Activated CD4-positive, alpha-beta T cell treated with anti-CD3 and anti-CD28 coated beads, Interleukin-2, amount 10 ng/mL, durations not matched to agents 24 days and 14 days (primary cell): ENCODE measurements at places on chromosomes 16 and 17. TPM values are rescaled to one million over a fixed set of nuclear protein-coding genes. Genes with fewer than 3 reads are reported as not detected.
A peak's percentile ranks its signal among the peaks of the same experiment; 100 is the strongest.

FOXC2 gene
- total RNA-seq: not detected in 2 replicates

GRCh38 chr17:51805765-51806164 lies 352.7 kb downstream of the CA10 start:
- no peak for DNase-seq

GRCh38 chr16:1580956-1581355 lies 30.9 kb downstream of the IFT140 start:
- no peak for DNase-seq

GRCh38 chr17:62862251-62862650 lies 54.1 kb upstream of the MARCHF10 start:
- DNase-seq: no peak

GP2 gene
- not detected in 2 replicates for total RNA-seq

- DNase-seq: no peak
Observed at GRCh38 chr16:4913130-4913773, 23.7 kb downstream of the PPL start.

DPEP1 gene
- total RNA-seq: not detected in 2 replicates

- DNase-seq: no peak
Observed at GRCh38 chr17:62675260-62675659, 47.8 kb downstream of the MRC2 start.

IGFBP4 gene
- total RNA-seq: 113 and 117 TPM in 2 replicates

- no peak for DNase-seq
Observed at GRCh38 chr16:2042171-2042985, 5.3 kb downstream of the NTHL1 start.

CACNA1H gene
- total RNA-seq: 0.05 and 0.07 TPM in 2 replicates

SLC46A1 gene
- total RNA-seq: 7.0 and 7.9 TPM in 2 replicates

GRCh38 chr17:7557775-7558543 lies 591 bp upstream of the TNFSF13 start:
- peak; percentile 69 for DNase-seq

IRX5 gene
- total RNA-seq: 0.12 TPM in 1 of 2 replicates, not detected in the other

GRCh38 chr17:17725011-17725751 lies 43.9 kb downstream of the RAI1 start:
- no peak for DNase-seq

TCAP gene
- 0.83 and 1.0 TPM in 2 replicates for total RNA-seq

GRCh38 chr17:76095943-76096342 lies 7.6 kb downstream of the EXOC7 start:
- no peak for DNase-seq

DNA sequence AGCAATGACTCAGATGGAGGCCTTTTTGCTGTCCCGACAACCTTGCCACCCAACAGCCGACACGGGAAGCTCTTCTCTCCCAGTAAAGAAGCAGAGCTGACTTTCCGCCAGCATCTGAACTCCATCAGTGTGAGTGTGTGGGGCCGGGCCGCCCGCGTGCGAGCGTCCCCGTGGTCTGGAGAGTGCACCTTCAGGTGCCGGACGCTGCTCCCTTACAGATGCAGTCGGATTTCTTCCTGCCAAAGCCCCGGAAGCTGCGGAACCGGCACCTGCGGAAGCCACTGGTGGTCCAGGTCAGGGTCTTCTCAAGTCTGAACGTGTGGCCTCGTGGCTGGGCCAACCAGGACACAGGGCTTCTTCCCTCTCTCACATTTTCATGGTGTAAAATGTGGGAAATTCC lies 15.5 kb upstream of the JPT2 start:
- DNase-seq: no peak

GRCh38 chr16:86403085-86403484 lies 107.2 kb upstream of the FOXF1 start:
- no peak for DNase-seq

KATNIP gene
- total RNA-seq: 17.5 and 18.0 TPM in 2 replicates

KRT32 gene
- not detected in 2 replicates for total RNA-seq

CDH15 gene
- not detected in 2 replicates for total RNA-seq

DNA sequence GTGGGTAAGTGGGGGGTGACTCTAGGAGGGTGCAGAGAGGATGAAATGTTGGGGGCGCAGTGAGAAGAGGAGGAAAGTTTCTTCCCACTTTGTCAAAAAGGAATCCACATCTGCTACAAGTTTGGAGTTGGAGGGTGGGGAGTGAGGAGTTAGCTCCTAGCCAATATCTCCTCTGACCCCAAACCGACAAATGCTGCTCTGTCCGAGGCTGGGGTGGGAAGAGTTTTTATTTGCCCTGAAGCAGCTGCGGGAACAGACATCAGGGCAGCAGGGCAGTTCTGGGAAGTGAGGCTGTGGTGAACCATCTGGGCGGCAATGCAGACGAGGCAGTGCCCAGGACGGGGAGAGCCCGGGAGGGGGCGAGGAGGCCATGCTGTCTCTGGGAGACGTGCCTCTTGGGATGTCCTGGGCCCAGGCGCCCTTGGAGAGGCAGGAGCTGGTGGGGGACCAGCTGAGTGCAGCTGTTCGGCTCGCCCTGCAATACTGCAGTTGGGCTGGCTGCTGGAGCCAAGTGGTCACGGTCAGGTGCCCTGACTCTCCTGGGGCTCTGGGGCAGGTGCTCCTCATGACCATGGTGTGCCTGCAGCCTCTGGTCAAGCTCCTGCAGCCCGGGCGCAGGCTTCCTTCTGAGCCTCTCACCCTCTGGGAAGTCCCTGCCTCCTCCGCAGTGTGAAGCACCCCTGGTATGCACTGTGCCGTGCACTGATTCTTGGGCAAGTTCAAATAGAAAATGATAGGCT lies 6.4 kb upstream of the SOCS3 start:
- no peak for DNase-seq

DNA sequence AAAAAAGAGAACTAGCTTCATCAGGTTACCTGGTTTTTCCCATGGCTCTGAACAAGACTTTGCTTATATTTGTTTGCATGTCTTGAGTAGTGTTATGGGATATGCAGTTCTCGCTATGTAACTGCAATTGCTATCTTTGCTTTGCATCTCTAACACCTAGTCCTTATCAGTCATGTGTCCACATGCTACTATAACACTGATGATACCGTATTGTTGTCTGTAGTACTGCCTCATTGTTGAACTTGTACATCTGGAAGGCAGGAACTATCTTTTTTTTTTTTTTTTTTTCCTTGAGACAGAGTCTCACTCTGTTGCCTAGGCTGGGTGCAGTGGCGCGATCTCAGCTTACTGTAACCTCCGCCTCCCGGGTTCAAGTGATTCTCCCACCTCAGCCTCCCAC lies 2.5 kb downstream of the PSME3 start:
- DNase-seq: no peak

GRCh38 chr16:16928532-16929109 lies 542.1 kb downstream of the XYLT1 start:
- DNase-seq: no peak

SMIM22 gene
- total RNA-seq: not detected in 2 replicates

SOST gene
- total RNA-seq: not detected in 2 replicates

GRCh38 chr17:76707985-76708807 lies 2.6 kb downstream of the MXRA7 start:
- DNase-seq: no peak

DNA sequence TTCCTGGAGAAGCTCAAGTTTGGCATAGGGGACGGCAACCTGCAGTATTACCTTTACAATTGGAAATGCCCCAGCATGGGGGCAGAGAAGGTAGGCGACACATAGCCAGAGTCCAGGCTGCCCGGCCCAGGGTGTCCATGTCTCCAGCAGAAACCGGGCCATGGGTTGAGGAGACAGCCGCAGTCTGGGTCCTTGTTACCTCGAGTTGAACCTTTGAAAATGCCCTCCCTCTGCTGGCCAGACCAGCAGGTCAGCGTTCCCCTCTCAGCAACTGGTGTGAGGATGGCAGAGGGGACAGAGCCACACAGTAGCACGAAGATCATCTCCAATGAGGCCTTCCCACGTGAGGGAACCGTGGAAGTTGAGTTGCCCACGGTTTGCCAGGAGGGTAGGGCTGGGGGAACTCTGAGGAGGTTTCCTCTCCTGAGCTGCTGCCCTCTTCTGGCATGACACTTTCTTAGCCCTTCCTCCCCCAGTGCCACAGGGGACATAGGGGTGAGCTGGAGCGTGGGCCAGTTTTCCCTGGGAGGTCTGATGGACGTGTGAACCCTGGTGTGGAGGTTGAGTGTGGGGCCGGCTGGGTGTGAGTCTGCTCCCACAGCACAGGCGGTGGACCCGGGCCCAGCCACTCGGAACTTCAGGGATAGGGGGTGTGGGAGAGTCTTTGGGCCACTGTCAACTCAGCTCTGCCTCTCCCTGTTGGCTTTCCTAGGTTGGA lies 27.2 kb downstream of the PLCD3 start:
- DNase-seq: no peak

GCGR gene
- not detected in 2 replicates for total RNA-seq

DNA sequence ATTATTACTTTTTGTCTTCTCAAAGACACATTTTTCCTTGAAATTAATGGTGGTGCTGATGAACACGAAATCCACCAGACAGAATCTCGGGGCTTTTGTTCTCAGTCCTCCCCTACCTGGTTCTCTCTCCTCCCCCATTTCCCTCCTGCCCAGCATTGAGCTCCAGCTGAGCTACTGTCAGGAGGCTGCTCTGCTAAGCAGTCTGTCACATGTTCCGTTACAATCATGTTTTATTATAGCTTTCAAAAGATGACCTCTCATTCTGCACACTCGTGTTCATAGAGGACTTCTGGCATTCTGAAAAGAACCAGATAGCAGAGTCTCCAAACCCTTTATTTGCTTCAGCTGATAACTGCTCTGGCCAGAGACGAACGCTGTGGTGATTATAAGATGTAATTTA lies 732.5 kb upstream of the RBFOX1 start:
- DNase-seq: no peak

CCDC144A gene
- 2.4 and 2.9 TPM in 2 replicates for total RNA-seq

- no peak for DNase-seq
Observed at GRCh38 chr17:31309556-31309955, 4.3 kb downstream of the EVI2B start.

DNA sequence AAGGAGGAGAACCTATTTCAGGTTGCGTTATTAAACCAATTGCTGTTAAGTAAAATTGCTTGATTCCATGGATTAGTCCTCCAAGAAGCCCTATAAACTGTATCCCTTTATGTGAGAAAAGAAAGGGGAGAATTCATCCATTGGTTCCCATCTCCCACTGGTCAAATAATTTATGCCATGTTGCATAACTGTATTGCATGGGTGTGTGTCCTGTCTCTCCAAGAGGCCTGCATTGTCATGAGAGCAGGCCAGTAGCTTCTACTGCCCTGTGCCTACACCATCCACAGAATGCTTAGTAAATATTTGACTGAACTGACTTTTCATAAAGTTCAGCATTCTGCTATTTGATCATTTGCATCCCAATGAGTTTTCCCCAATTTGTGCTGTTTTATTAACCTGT lies 11.7 kb upstream of the TOB1 start:
- no peak for DNase-seq

CRHR1 gene
- not detected in 2 replicates for total RNA-seq

DNA sequence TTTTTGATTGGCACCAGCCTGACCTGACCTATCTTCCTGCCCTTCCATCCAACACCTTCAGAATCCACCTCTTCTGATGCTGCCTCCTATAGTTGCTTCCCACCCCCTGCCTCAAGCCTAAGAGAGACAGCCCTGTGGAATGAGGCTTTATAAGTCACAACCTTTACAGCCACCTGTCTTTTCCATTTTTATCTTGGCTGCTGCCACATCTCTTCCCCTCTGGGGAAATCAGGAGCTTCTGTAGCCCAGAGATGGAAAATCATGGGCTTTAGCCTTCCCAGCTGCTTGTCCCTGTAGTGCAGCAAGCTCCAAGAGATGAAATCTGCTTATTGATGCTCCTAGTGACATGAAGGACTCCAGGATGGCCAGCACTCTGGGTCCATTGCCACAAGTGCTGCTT lies 18.7 kb downstream of the PHAF1 start:
- DNase-seq: no peak

DNA sequence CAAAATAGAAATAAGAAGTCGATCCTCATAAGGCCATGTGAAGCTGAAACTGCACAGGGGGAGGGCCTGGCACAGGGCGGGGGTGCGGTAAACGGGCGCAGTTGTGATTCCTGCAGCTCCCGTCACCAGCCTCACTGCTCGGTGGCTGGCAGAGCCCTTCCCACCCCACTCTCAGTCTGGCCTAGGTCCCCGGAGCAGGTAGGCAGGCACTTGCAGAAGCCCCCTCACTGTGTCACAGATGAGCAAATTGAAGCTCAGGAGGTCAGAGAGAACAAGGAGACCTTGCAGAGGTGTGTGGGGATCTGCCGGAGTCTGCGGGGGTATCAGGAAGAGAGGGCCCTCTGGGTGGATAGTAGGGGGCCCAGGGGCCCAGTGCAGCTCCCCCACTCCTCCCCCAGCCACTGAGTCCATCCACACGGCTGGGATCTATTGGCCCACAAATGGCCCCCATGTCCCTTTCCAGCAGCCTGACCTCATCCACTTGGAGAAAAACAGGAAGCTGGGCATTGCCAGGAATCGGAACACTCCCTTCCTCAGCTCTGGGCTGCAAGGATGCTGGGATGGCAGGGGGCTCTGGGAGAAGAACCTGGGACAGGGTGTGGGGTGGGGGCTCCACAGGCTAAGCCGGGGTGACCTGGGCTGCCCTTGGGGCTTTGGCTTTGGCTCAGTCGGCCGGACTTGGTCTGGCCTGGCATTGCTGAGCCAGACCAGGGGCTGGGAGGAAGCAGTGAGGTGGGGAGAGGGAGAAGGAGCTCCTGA lies 21.4 kb upstream of the MAP3K14 start:
- DNase-seq: no peak

SLC6A2 gene
- total RNA-seq: not detected in 2 replicates

GRCh38 chr16:73048292-73049080 lies 558 bp upstream of the ZFHX3 start:
- no peak for DNase-seq

GRCh38 chr17:72184805-72185204 lies 64.0 kb downstream of the SOX9 start:
- DNase-seq: no peak

TEX14 gene
- 0.07 TPM in 2 replicates for total RNA-seq

DNA sequence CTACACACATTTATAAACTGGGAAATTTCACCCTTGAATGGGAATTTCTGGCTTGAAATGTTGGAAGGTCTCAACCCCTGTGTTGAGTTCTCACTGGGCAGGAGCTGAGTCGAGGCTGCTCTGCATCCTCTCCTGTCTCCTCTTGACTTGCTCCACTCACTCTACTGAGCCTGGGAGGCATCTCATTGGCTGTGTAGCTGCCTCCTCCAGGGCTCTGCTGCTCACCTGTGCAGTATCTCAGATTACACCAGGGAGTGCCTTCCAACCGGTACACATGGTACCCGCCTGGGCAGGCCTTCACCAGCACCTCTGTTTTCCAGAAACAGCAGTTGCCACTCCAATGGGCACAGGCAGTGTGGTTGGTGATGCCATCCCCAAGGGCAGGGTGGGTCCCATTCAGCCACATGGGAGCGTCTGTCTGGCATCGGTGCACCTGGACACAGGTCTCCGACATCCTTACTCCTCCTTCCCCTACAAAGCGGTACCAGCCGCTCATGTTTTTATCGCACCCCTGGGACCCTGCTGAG lies 3.7 kb downstream of the GP2 start:
- DNase-seq: no peak

GPR179 gene
- not detected in 2 replicates for total RNA-seq

GRCh38 chr17:55273579-55274354 lies 9.0 kb downstream of the HLF start:
- no peak for DNase-seq

WNK4 gene
- 0.12 TPM in 2 replicates for total RNA-seq

GRCh38 chr16:20971401-20971800 lies 70.8 kb downstream of the LYRM1 start:
- DNase-seq: no peak
